Body of pancreas (tissue), 4 donors: ENCODE measurements at places on chromosomes 4 and X. TPM values are rescaled to one million over a fixed set of nuclear protein-coding genes. Genes with fewer than 3 reads are reported as not detected.

DNA sequence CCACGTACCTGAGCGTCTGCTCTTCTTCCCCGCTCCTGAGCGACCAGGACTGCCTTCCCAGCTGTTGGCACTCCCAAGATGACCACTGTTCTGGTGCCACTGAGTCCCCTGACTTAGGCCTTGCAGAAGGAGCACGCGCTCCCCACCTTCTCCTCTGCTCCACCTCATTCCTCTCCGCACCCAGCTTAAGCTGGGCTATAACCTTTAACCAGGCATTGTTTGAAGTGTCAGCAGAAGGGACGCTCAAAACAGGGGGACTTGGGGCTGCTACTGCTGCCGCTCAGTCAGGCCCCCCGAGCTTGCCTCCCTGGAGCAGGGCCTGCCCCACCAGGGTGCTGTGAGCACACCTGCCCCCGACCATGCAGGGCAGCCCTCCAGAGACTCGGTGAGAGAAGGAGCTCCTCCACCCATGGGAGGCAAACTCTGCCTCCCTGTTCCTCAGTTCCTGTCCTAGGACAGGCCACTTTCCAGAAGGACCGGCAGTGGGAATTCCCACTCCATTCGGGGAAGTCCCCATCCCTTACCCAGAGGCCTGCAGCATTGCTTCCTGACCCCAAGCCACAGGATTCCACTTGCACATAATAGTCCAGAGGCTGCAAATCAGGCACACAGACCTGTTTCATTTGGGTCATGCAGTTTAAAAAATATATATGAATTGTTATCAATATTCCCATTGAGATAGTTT, 99.7 kb upstream of the ENPP6 start:
- no peak for DNase-seq

DNA sequence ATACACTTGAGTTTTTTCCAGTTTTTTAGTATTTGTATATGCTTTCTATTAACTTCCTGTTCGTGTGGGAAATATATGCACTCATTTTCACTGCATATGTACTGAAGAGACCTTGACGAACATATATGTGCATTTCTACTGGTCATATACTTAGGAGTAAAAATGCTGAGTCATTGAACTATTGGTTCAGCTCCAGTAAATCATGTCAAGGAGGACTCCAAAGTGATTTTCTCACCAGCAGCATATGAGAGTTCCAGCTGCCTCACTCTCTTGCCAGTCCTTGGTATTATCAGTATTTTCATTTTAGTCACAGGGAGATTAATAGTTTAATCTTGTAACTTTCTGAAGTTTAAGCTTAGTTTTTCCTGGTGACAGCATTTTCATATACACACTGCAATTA, 2750.2 kb downstream of the ARAP2 start:
- no peak for DNase-seq

DNA sequence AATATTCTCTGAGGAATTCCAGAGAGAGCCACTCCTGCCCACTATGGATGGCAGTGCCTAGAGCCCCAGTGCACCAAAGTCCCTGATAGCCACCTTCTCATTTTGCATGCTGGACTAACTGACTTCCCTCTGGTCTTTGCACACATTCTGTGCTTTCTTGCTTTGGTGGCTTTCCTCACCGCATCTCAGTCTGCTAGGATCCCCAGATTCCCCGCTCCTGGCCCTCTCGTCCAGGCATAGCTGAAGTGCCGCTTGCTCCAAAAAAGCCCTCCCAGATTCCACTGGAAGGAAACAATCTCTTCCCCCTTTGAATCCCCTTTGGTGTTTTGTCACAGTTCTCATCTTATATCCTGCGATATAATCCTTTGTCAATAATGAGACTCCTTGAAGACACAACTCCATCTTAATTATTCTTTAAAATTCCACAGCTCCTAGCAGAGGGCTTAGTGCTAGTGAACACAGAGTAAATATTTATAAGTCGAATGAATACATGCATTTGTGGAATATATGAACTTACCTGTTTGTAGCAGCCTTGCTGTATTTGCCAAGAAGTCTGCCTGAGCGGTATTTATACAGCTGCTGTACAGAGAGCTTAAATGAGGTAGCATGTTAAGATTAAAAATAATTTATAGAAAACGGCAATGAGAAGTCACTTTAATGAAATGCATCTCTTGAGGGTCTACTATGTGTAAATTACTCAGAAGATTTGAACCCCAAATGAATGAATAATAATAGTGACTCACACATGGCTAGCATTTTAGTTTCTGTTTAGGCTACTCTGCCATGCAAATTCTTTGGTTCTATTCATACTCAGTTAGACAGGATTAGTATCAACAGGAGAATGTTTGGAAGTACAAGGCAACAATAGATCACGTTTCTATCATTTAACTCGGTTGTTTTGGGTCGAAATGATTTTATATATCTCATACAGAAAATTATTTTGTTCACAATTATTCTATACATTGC, 421.9 kb upstream of the TENM3 start:
- no peak for DNase-seq

GASK1B gene
- 22.3 TPM for total RNA-seq

TRIM2 gene
- 42.0 TPM for total RNA-seq

- DNase-seq, result no peak
These were observed 614.4 kb upstream of the NR3C2 start for GRCh38 chr4:149056615-149057014.

AKAP14 gene
- total RNA-seq, result not detected

GRCh38 chr4:54954656-54955388, 170.6 kb downstream of the KDR start:
- DNase-seq, result no peak

NLGN4X gene
- total RNA-seq, result 1.0 TPM

SMR3A gene
- not detected for total RNA-seq

GRCh38 chr4:109648266-109648996, 54.8 kb downstream of the CASP6 start:
- no peak for DNase-seq

DNA sequence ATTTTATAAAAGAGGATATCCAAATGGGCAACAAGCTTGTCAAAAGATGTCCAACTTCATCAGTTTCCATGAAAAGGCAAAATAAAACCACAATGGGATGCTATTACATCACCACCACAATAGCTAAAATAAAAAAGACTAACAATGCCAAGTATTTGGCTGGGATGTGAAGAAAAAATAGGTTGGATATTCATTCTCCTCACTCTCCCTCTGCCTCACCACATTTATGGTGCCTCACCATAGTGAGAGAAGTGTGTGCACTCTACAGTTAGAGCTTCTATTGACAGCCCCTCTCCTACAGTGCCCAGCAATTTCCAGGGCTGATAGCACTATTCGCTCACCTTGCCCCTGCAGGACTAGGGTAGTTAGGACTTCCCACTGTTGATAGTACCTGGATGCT, 25.5 kb downstream of the VEGFC start:
- DNase-seq, result no peak

DNA sequence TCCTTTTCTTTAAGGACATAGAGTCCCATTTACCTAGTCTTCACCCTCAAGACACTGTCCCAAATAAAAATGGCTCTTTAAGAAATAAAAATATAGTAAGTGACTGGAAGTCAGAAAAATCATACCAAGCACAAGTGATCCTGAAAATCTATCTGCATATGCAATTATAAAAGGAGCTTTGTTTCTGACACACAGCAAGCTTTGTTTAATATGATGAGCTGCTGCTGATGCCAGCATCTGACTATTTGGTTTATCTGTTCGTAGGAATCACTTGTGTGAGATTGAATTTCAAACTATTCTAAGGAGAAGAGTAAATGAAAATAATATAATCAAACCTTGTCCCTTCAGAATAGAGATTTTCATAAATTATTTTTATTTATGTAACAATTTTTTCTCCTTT, 332.4 kb downstream of the PCDH7 start:
- DNase-seq, result no peak

- DNase-seq, result no peak
These were observed 17.4 kb upstream of the ODAM start for GRCh38 chr4:70178075-70178660.

GRCh38 chr4:40980318-40980883, 230.6 kb downstream of the NSUN7 start:
- no peak for DNase-seq

DNA sequence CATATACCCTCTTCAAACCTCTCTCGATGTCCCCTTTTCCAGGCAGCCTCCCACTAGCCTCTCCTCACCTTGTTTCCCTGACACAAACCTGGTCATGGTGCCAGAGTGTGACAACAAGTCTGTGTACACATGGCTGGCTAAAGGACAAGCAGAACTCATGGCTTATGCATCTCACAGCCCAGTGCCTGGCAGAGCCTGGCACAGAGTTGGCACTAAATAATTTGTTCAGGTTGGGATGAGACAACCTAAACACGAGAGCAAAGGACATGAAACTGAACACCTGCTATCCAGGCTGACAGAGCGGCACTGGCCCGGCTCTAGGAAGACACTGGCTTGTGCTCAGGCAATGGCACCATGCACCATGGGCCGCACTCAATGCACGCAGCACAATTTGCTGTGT, 48.2 kb upstream of the FGFBP2 start:
- no peak for DNase-seq

DNA sequence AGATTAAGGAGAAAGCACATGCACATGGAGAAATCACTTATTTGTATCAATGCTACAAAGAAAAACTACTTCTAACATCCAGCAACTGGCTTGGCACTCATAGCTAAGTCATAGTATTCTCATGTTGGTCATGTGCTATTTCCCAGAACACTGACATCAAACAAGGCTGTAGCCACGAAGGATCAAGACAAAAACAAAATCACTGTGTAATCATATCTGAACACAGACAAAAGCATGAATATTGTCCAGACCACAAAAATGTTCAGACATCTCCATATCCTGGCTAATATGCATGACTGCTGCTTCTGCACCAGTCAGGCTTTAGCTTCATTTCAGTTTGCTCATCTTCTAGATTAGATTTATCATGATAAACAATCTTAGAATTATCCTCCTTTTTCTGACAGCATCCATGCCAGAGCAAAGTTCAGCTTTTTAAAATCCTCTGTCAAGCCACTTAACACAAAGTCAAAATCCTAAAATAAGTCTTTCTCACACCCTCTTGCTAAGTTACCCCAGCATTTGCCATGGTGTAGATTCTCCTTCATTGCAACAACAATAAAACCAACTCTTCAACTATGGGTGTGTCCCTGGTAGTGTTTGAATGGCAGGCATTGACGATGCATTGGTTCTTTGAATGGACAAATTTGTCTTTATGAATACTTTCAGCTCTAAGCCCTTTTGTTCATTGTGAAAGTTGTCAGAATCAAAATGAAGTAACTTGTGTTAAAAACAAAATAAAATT, 39.1 kb upstream of the NPFFR2 start:
- no peak for DNase-seq

- DNase-seq, result no peak
These were observed 56.7 kb downstream of the ADGRG2 start for GRCh38 chrX:19065535-19065934.

- peak; percentile 38 for DNase-seq
These were observed 40.0 kb downstream of the RIPPLY1 start for GRCh38 chrX:106862972-106863688.

DMP1 gene
- total RNA-seq, result not detected

DNA sequence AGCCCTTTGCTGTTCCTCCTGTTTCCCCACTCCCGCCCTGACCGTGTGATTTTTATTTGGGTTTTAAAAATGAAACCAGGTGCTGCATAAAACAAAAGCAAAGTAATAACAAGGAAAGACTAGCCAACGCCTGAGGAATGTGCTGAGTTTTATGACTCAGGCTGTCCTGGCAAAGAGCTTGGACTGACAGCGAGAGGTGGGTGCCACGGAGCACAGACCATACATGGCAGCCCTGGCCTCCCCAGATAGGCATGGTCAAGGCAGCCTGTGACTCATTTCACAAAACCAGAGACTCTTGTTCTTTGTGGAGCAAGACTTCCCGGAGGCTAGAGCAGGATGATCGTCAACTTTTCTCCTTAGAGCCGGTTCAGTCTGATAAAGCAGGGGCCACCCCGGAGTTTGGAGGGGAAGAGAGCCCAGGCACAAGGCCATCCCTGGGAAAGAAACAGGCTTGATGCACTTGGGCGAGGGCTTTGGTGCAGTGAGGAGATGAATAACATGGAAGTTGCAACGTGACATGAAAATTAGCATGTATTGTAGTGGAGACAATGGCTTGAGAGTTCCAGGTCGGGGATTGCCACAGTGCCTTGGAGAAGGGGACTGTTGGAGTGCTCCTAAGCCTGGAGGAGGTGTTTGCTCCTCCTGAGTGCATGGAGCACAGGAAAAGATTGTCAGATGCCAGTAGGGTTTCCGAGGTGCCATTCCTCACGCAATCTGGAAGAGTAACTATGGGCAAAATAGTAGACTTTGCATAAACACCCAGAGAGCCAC, 54.8 kb downstream of the C4orf51 start:
- peak; percentile 83 for DNase-seq

- no peak for DNase-seq
These were observed 373.8 kb downstream of the OPHN1 start for GRCh38 chrX:68059469-68059868.

DNA sequence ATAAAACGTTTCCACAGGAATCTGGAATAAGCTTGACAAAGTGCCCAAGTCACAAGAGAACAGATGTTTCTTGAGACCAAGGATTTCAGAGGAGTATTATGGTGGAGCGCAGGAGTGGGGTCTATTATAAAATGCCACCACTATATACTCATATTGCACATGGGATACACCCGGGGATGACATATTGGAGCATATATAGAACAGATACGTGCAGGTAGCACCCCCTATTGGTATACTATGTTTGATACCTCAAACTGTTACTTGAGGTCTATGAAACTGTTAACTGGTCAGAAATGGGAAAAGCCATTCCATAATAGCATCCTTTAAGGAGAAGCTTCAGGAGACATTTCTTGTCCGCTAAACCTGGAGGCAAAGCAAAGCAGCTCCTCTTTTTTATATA, 86.0 kb downstream of the PCYT1B start:
- DNase-seq, result no peak

GRCh38 chr4:146267826-146268225, 53.5 kb downstream of the REELD1 start:
- DNase-seq, result no peak

CXorf65 gene
- not detected for total RNA-seq

GRCh38 chrX:17792826-17793225, 55.5 kb downstream of the SCML1 start:
- no peak for DNase-seq

TSPAN7 gene
- 18.8 TPM for total RNA-seq

GRCh38 chr4:169219440-169219839, 51.3 kb downstream of the SH3RF1 start:
- DNase-seq, result peak; percentile 40

- no peak for DNase-seq
These were observed at the start of gene MAGEC2 for GRCh38 chrX:142204522-142205433. MAGEC2 (minus strand) TSS chrX:142205290; CDS start chrX:142203987, 1,303 bp downstream.
